ENCODE measurements at places on chromosomes 7 and 10.

GRCh38 chr7:45682836-45683555 is 108.8 kb downstream of the ADCY1 start:
- H3K27me3 ChIP-seq, result no peaks in the 10 kb centered on the region
- DNase-seq, result peak; percentile 14
- H3K4me3 ChIP-seq, result peak overlapping the region; percentile 35
- H3K27ac ChIP-seq, result peak overlapping the region; percentile 97
- H3K36me3 ChIP-seq, result peaks cover 9% of the 10 kb centered on the region
- H3K4me1 ChIP-seq, result peaks cover 25% of the 10 kb centered on the region

- H3K4me3 ChIP-seq, result no peak overlapping the region
- H3K4me1 ChIP-seq, result peaks cover 45% of the 10 kb centered on the region
- H3K36me3 ChIP-seq, result peaks cover 21% of the 10 kb centered on the region
- H3K27ac ChIP-seq, result peak overlapping the region; percentile 64
These were observed 74.9 kb upstream of the OGDHL start for GRCh38 chr10:49837051-49837478.

DNA sequence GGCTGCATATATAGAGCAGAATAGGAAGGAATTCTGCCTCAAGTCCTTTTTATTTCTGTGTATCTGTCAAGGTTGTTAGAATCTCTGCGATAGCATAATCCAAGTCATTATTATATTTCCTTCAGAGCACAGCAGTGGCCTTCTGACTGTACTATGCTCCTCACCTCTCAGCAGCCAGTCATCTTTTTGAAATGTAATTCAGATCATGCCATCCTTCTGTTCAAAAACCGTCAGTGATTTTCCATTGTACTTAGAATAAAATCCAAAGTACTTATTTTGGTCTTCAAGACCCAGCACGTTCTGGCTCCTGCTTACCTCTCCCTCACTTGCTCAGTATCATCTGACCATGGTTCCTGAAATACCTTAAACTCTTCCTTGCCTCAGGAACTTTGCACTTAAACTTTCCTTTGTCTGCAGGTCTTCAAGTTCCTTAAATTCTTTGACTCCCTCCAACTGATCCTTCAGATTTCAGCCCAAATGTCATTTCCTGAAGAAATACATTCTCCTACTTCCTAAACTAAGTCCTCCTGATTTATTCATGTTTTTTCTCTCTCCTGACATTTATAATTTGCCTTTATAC is 112.4 kb downstream of the ST7 start:
- no peaks in the 10 kb centered on the region for H3K27me3 ChIP-seq
- no peaks in the 10 kb centered on the region for H3K36me3 ChIP-seq
- peaks cover 6% of the 10 kb centered on the region for H3K4me1 ChIP-seq
- no peak overlapping the region for H3K27ac ChIP-seq
- DNase-seq, result no peak
- no peak overlapping the region for H3K4me3 ChIP-seq

- no peaks in the 10 kb centered on the region for H3K27me3 ChIP-seq
- DNase-seq, result no peak
- H3K27ac ChIP-seq, result no peak overlapping the region
- no peak overlapping the region for H3K4me3 ChIP-seq
- H3K4me1 ChIP-seq, result no peaks in the 10 kb centered on the region
- H3K36me3 ChIP-seq, result no peaks in the 10 kb centered on the region
These were observed 30.4 kb downstream of the VWC2 start for GRCh38 chr7:49803812-49804211.

GRCh38 chr10:113130014-113130641 is 180.1 kb downstream of the TCF7L2 start:
- peaks cover 87% of the 10 kb centered on the region for H3K4me1 ChIP-seq
- DNase-seq, result no peak
- H3K4me3 ChIP-seq, result peak overlapping the region; percentile 42
- H3K27me3 ChIP-seq, result peaks cover 86% of the 10 kb centered on the region

DNA sequence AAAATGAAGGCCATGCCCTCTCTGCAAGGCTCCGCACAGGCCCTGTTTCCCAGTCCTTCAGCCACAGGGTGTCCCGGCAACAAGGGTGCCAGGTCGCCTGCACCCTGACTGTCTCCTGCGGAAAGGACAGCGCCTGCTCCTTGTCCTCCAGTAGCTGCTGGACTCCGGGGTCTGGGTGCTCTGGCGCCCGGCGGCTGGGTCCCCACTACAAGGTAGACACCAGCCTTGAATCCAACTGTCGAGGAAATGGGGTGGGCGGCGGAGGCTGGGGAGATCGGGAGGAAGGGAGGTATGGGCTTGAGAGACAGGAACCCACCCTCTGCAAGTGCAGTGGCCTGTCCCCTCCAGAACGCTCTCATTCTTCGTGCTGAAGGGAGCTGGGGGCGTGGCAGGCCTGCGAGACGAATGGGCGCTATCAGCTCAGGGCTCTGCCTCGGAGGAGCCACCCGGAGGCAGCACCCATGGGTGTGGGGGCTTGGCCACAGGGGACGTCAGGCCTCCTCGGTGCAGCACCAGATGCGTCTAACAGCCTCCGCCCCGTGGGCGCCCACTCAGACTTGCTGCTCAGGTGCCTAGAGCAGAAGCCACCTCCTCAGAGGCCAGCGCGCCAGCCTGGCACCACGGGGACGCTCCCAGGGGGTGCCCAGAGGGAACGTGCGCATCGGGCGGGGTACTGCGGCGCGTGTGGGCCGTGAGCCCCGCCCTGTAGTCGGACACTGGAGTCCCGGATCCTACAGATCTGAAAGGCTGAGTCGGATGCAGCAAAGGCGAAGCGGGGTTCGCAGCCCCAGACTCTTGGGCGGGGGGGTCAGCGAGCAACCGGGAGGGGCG is 15.6 kb downstream of the ADAM8 start:
- peak; percentile 25 for DNase-seq
- peaks cover 9% of the 10 kb centered on the region for H3K4me1 ChIP-seq
- peaks cover 49% of the 10 kb centered on the region for H3K27me3 ChIP-seq
- no peak overlapping the region for H3K27ac ChIP-seq
- H3K4me3 ChIP-seq, result peak overlapping the region; percentile 59

DNA sequence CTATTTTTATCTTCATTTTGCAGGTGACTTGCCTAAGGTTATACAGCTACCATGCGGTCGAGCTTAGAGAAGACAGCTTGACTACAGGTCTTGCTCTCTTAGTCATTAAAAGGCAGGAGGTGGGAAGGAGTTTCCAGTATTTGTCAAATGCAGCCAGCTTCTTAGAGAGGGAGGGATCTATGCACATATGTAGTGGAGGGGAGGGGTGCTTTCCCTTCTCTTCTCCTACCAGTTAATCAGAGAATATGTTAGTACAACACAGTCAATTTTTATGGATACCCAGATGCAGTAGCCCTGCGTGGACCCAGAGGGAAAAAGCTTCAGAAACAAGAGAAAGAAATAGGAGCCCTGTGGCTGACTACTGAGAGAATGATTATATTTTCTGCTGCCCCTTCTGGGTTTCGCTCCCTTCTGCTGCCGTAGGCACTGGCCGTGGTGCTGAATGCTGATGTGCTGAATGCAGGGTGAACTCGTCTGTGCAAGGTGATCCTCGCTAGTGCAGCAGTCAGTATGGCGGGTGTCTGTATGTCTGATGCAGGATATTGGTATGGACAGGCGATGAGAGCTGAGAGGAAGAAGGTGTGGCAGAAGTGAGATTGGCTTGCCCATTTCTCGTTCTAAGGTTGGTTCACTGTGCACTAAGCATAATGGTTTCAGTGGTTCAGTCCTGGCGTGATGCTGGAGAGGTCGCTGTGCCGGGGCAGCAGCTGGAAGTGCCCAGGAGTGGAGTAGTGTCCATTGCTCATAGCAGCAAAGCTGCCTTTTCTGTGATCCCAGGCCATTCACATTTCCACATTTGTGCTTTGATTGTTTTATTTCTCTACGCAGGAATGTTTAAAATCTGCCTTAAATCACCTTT is 189.2 kb upstream of the PODXL start:
- no peak overlapping the region for H3K27ac ChIP-seq
- H3K27me3 ChIP-seq, result peaks cover 63% of the 10 kb centered on the region
- H3K4me3 ChIP-seq, result no peak overlapping the region
- DNase-seq, result peak; percentile 65

GRCh38 chr10:123136221-123136805 is 543 bp downstream of the HMX3 start:
- H3K4me1 ChIP-seq, result peaks cover 41% of the 10 kb centered on the region
- H3K4me3 ChIP-seq, result peak overlapping the region; percentile 74
- peaks cover 96% of the 10 kb centered on the region for H3K27me3 ChIP-seq
- no peak for DNase-seq
- H3K27ac ChIP-seq, result no peak overlapping the region

- H3K4me3 ChIP-seq, result no peak overlapping the region
- no peaks in the 10 kb centered on the region for H3K27me3 ChIP-seq
- H3K27ac ChIP-seq, result peak overlapping the region; percentile 96
- H3K36me3 ChIP-seq, result peaks cover 5% of the 10 kb centered on the region
- peaks cover 30% of the 10 kb centered on the region for H3K4me1 ChIP-seq
These were observed 154.2 kb downstream of the ARHGAP12 start for GRCh38 chr10:31774299-31774900.

GRCh38 chr10:72490951-72491350 is 134.9 kb downstream of the MICU1 start:
- DNase-seq, result no peak
- peaks cover 8% of the 10 kb centered on the region for H3K4me1 ChIP-seq
- no peak overlapping the region for H3K27ac ChIP-seq
- no peaks in the 10 kb centered on the region for H3K36me3 ChIP-seq
- no peak overlapping the region for H3K4me3 ChIP-seq

DNA sequence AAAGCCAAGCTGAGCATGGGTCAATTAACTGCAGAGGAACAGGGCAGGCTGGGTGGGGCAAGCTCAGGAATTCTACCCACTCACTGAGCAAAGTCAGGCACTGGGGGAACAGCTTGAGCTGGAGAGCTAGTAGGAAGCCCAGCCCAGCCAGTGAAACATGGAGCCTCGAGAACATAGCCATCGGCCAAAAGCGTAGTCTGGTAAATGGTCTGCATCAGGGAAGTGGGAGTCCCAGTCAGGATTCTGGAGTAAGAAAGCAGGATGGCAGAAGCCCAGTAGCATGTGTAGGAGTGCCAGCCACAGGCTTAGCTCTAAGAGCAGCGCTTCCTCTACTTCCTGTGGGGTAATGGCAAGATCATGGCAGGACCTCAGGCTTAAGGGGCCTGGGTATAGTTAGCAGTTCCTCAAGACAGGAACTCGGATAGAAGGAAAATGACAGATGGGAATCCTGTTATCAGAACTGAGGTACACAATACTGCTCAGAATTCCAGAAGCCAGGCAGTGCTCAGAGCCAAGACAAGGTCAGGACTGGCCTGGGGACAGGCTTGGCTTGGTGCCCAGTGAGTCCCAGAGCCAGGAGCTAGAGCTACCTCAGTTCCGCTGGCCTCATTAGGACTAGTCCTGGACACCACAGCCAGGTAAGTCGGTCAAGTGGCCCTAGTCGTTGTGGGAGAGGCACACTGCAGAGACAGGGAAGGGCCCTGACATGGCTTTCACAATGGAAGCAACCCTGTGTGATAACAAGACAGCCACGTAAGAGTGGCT is 65.4 kb upstream of the MXI1 start:
- DNase-seq, result no peak
- H3K4me1 ChIP-seq, result peaks cover 9% of the 10 kb centered on the region
- H3K27me3 ChIP-seq, result no peaks in the 10 kb centered on the region
- H3K27ac ChIP-seq, result no peak overlapping the region
- H3K36me3 ChIP-seq, result no peaks in the 10 kb centered on the region

DNA sequence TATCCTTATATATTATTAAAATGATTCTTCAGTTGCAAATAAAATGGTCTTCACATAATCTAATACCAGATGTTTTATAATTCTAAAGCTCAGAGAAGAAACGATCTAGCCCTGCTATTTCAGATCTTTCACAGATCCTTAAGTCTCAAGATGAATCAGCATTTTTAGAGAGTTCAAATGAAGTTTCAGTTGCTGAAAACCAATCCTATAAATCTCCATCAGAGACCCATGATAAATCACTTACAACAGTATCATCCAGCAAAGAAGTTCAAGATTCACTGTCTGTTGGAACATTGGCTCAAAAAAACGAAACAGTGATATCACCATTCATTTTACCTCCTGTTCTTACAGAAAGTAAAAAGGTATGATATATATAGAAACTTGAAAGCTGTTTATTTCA is 137.0 kb downstream of the CCDC7 start:
- H3K36me3 ChIP-seq, result peaks cover 5% of the 10 kb centered on the region
- no peaks in the 10 kb centered on the region for H3K4me1 ChIP-seq
- H3K27ac ChIP-seq, result no peak overlapping the region
- H3K27me3 ChIP-seq, result no peaks in the 10 kb centered on the region
- H3K4me3 ChIP-seq, result no peak overlapping the region

DNA sequence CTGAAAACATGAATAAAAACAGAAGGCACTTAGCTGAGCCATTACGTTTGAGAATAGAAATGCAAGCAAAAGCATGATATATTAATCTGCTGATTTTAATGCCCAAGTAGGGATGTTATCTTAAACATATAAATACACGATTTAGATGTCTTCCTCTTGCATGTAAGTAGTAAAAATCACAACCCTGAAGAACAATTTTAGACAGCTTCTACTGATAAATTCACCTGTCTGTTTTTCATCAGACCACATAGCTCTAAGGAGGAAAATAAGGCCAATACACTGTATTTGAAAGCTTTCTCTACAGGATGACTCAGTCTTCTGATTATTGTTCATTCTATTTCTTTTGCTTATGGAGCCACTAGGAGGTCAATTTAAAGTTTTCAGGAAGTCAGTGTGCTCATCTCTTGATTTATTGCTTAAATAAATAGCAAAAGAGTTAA is 210.9 kb upstream of the CHRM2 start:
- no peaks in the 10 kb centered on the region for H3K36me3 ChIP-seq
- no peak overlapping the region for H3K4me3 ChIP-seq
- no peak for DNase-seq
- no peaks in the 10 kb centered on the region for H3K27me3 ChIP-seq

DNA sequence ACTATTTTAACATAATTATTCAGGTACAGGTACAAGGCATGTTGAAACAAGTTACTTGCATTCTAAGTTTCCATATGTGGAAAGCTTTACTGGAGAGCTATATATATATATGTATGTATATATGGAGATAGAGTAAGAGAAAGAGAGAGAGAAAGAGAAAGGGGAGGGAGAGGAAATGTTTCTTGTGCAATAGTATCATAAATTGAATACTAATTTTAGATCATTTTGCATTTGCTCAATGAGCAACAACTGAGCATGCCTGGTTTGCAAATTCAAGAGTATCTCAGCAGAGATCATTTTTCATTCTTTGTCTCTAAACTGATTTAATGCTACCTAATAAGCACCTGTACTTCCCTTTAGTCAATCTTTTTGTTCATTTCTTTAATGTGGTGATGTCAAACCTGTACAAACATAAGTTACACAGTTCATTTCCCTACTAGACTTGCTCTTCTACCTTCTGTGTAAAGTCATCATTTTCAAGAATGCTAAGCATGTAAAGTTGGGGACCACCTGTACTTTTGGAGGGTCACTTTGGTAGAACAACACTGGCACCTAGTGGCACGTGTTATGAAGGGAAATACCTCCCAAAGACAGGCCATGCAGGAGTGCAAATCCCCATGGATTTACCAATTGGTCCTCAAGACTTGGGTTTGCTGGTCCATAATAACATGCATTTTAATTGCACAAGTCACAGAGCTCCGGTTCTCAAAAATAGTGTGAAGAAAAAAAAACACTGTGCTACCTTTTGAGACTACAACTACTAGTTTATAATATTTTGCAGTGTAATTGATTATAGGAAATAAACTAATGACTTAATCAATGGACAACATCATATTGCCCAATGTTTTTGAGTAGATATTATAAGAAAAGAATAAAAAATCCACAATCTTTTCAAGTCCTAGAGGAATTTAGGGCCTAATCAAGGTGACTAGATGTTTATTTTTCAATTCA is 431.2 kb upstream of the IGFBP3 start:
- H3K36me3 ChIP-seq, result no peaks in the 10 kb centered on the region
- H3K4me1 ChIP-seq, result peaks cover 24% of the 10 kb centered on the region
- no peaks in the 10 kb centered on the region for H3K27me3 ChIP-seq
- H3K27ac ChIP-seq, result no peak overlapping the region

- no peak for DNase-seq
- no peaks in the 10 kb centered on the region for H3K4me1 ChIP-seq
- H3K27me3 ChIP-seq, result no peaks in the 10 kb centered on the region
- H3K4me3 ChIP-seq, result no peak overlapping the region
- no peak overlapping the region for H3K27ac ChIP-seq
These were observed 45.9 kb upstream of the OIT3 start for GRCh38 chr10:72847681-72848080.

All from neural crest cell (in vitro differentiated cells).